ENCODE measurements at places on chromosomes 4 and X.
A peak's percentile ranks its signal among the peaks of the same experiment; 100 is the strongest.

GRCh38 chr4:187307131-187307530, 583.5 kb upstream of the FAT1 start:
- DNase-seq: no peak

DNA sequence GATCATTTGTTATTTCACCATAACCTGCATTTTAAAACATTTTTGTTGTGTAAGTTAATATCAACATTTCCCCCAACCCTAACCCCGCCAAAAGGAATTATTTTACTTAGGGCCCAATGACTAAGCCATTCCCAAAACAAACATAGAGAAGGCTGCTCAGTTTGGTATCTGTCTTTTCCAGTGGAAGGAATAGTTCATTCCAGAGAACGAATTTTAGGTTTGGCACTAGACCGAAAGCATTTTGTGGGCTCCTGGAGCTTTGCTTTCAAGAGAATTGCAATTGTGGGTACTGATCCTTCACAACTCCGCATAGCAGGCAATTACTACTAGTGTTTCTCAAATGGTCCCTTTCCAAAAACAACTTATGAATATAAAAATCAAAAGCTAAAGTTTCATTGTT, 226.7 kb upstream of the MAD2L1 start:
- no peak for DNase-seq

DNA sequence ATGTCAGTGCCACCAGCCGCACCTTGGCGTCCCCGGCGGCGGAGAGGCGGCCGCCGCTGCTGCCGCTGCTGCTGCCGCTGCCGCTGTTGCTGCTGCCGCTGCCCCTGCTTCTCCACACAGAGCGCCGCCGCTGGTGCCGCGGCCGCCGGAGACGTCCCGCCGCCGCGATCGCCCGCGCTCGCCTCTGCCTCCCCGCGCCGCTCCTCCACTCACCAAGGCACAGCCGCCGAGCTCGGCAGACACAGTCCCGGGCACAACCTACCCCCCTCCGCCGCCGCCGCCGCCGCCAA, at the start of gene PPP3CA:
Gene PPP3CA (minus strand): TSS at position 260 of the 290 bp plus-strand sequence.
- no peak for DNase-seq

DNA sequence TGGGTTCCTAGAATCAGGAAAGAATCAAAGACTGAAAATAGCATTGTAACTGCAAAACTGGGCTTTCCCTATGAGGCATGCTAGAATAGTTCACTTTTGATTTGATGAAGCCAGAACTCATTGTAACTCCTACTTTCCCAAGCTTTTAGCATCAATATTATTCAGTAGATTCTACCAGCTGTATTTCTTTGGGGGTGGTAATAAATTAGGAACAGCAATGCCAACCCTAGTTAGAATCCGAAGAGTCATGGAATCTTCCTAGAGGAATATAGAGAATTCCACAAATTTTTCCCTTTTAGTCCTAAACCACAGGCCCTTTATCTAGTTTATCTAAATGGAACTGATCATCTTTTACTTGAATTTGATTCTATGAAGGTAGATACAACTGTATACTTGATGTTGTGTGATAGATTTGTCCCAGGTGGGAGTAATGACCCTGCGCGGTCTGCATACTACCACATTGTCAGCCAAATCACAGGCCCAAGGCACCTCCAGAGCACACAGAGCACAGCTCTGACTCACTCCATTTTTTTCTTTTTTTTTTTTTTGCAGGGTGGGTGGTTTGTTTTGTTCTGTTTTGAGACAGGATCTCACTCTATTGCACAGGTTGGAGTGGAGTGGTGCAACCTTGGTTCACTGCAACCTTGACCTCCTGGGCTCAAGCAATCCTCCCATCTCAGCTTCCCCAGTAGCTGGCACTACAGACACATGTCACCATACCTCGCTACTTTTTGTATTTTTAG, 66.6 kb downstream of the EDNRA start:
- DNase-seq: no peak

DNA sequence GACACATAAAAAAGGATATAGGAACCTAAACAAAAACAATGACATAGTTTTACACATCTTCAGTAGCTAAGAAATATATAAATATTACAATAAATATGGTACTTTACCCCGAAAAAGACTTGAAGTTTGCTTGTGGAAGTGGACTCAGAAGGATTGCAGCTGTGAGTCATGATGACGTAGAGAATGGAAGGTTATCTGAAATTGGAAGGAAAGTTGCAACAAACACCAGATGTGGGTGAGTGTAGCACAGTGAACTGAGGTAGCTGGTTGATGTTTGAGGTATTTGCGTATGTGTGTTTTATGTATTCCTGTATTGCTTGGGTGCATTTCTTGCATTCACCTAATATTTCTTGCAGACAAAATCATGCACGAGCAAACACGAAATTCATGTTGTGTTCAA, 113.0 kb downstream of the ARX start:
- no peak for DNase-seq

GRCh38 chr4:70505151-70505748, 13.1 kb upstream of the AMTN start:
- DNase-seq: peak; percentile 26

DNA sequence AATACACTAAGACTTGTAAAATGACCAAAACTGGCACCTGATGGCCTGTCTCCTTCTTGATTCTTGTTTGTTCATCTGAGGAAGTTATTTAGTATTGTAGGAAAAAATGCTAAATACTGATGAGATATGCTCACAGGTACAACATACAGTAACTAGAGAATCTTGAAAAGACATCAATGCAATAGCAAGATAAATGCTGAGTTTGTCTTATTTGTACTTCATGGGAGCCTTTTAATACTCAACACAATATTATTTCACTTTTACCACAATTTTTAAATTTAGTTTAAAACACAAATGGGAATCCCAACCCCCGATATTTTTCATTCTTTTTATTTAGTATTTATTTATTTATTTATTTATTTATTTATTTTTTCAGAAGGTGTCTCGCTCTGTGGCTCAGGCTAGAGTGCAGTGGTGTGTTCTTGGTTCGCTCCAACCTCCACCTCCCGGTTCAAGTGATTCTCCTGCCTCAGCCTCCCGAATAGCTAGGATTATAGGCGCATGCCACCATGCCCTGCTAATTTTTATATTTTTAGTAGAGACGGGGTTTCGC, 12.1 kb downstream of the HHIP start:
- DNase-seq: no peak

- DNase-seq: peak; percentile 23
Observed at GRCh38 chr4:2482693-2483092, 13.8 kb downstream of the RNF4 start.

DNA sequence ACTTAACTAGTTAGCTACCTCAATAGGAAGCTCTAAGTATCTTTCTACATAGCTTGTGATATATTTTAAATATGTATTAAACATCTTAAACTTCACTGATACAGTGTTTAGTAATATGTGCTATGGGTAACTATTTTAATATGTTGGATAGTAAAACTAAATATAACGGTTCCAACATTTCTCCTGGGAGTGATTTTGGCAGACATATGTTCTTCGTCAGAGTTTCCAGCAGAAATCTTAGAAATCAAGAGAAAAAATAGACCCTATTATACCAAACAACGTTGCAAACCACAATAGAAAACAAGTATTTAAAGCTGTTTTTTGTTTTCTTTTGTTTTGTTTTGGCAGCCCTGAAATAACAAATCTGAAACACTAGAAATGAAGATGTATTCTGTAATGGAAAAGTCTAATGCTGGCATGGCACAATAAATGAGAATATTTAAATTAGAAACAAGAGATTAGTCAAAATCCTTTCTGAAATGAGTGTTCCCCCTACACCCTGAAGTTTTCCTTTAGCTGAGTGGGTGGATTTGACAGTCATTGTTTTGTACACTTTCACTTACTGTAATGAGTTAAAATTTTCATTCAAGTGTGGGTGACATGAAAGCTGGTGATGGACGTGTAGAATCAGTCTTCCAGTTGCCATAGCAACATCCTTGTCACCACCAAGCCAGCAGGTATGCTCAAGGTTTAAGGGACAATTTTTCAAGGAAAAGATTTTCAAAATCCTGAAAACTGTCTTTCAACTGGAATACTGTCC, 233.5 kb downstream of the SCFD2 start:
- no peak for DNase-seq
